ENCODE measurements at places on chromosomes 5 and 9.

- DNase-seq, result no peak
Measured at GRCh38 chr9:128222026-128222425, 18.8 kb downstream of the DNM1 start.

DNA sequence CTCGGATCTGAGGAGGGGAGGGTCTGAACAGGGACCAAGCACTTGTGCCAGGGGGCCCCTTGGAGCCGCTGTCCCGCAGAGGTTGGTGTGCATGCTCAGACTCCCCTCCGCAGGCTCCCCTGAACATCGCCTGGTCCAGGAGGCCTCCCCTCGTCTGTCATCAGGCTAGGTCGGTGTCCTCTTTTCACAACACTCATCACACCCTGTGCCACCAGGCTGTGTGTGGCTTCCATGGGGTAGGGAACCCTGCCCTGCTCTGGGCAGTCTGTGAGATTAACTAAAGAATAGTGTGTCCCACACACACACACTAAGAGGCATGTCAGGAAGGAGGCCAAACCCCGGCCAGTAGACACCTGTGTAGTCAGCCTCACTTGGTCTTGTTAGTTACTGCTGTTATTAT, 119.3 kb downstream of the C5orf15 start:
- DNase-seq, result no peak

DNA sequence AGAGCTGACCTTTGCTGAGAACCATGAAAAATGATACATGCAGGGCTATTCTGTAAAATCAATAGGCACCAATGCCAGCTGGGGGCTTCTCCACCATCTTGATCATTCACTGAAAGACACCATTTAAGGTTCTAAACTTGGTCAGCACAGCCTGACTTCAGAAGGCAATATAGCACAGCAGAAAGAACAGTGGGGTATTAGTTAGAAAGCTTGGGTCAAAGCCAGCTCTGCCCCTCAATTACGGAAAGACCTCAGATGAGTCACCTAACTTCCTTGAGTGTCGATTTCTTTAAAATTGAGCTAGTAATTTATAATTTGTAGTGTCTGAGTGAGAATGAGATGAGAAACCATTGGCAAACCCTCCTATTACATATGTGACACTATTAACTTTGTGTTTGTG, 3.4 kb downstream of the TNC start:
- DNase-seq, result no peak

DNA sequence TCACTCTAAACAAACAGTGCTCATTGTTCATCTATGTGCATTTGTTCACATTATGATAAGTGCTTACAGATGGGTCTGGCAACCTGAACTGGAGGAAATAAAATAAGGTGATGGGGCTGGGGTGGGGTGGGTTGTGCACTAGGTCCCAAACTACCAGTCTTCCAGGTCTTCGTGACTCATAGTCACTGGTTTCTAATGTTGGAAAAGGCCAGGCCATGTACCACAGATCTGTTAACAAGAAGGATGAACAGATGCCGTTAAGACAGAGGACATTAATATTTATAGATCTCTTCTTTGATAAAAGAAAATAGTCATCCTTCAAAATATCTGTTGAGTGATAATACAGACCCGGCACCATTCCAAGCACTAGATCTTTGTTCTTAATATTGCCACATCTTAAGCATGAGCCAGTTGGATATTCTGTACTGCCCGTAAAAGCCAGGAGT, 71.4 kb upstream of the STARD4 start:
- DNase-seq, result no peak

DNA sequence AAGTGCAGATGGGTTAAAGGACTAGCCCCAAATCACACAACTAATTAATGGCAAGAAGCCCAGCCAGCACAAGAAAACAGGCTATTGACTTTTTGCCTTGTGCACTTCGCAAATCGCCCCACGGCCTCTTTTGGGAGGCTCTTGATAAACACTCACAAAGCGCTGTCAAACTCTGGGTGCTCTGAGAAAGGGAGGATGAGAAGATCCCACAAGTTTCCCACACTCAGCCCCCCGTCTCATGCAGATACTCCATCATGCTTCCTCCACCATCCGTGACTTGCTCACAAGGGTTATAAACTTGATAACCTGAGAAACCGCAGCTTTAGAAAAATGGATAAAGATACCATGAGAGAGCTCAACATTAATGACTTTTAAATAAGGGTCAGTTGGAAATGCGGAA, 219.7 kb downstream of the EBF1 start:
- no peak for DNase-seq

All from OCI-M1 (cell line).